Endothelial cell (in vitro differentiated cells): ENCODE measurements at places on chromosomes 3 and 15. TPM values are rescaled to one million over a fixed set of nuclear protein-coding genes. Genes with fewer than 3 reads are reported as not detected.

DNA sequence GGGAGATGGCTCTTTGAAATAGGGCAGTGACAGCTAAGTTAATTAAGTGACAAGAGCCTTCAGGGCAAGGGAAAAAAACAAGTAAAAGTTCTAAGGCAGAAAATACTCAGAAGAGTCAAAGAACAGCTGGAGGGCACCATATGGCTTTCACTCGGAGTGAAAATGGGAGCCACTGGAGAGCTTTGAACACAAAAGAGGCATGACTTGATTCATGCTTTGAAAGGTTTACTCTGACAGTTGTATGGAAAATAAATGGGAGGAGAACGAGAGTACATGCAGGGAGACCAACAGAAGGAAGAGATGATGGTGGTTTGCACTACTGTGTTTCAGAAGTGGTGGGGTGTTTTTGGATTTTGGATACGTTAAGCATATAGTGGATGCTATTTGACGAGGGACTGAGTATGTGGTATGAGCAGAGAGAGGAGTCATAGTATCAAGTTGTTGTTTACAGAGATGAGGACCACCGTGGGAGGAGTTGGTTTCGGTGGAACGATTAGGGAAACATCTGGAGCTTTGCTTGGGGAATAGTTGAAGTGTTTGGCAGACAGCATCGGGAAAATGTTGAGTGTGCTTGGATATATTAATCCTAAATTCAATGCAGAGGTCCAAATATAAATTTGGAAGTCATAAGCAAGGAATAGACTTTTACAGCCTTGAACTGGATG lies 411.5 kb downstream of the GABRG3 start:
- DNase-seq, result no peak

GRCh38 chr15:65395567-65396202 lies 17.9 kb upstream of the IGDCC3 start:
- DNase-seq, result no peak

DNA sequence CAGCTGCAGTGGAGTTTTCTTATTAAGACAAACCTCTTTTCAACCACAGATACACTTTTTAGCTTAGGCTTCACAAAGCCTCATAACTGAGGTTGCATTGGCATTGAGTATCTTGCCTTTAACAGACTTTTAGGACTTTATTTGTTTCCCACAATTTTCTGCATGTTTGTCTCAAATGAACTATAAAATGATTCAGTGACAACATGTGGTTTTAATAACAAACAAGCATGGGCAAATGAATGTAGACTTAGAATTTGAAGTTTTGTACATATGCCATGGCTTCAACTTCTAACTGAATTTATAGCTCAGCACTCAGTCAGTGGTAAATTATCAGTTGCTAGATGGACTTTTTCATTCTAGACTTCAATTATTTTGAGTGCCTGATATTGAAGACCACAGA lies 101.6 kb downstream of the SLC25A26 start:
- DNase-seq, result no peak

DNA sequence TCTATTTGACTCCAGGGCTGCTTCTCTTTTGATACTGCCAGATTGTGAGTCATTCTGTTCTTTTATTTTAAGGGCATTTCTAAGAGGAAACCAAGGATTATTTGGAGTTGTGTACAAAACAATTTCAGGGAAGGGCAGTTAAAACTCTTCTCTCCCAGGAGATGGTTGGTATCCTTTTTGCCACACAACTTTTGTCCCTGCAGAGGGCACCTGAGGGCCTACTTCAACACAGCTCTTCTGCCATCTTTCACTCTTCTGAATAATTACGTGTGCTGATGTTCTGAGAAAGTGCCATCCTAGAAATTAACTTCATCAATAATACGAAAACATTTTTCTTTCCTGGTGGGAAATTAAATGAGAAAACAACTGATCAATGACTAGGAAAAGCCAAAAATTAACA lies 75.7 kb upstream of the GADL1 start:
- no peak for DNase-seq

- DNase-seq, result no peak
Measured at GRCh38 chr3:16520970-16521881, 7.7 kb upstream of the RFTN1 start.

- no peak for DNase-seq
Measured at GRCh38 chr15:37107071-37107743, 6.9 kb upstream of the MEIS2 start.

DNA sequence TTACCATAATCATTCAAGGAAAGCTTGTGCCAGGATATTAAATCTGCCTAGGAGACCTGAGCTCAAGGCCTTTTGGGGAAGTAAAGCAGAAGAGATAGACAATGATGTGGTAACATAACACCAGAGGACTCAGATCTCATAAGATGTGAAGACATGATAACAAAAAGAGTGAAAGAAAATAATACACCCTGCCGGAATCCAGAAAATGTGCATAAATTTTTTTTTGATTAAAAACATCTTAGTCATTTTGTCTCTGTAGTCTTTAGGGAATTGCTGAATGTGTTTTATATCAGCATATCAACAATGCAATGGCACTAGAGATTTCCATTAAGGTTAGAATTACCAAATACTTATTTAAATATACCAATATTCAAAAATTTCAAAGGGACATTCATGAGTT lies 326.8 kb upstream of the ROBO1 start:
- DNase-seq, result no peak

DNA sequence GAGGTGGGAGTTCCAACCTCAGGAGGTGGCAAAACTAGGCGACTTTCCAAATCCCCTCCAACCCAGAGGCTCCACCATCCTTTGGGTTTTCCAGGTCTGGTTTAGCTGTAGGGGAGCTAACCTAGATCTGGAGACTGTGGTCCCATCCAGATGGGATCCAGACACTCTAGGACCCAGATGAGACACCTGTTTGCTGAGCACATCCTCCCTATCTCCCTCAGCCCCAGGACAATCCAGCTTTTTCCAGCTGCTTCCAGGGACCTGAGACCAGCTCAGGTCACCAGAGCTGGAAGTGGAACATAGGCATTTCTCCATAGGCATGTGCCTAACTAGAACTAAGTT lies 18.2 kb downstream of the CRTAP start:
- DNase-seq, result no peak

The RLBP1 gene
- total RNA-seq, result not detected

The TRIM42 gene
- total RNA-seq, result not detected

The ABHD14A gene
- total RNA-seq, result 5.4 TPM
